ENCODE measurements at places on chromosomes 5 and 9. TPM values are rescaled to one million over a fixed set of nuclear protein-coding genes. Genes with fewer than 3 reads are reported as not detected.

S100Z gene
- total RNA-seq: not detected

GNA14 gene
- 0.73 TPM for total RNA-seq

KCNN2 gene
- total RNA-seq: not detected

CEL gene
- total RNA-seq: 0.20 TPM

RASGRF2 gene
- total RNA-seq: 0.37 TPM

All from subcutaneous preadipocyte (primary cell).